ENCODE measurements at places on chromosomes 3 and 15. TPM values are rescaled to one million over a fixed set of nuclear protein-coding genes. Genes with fewer than 3 reads are reported as not detected.
A peak's percentile ranks its signal among the peaks of the same experiment; 100 is the strongest.

The CCDC191 gene
- 3.9 TPM for total RNA-seq

GRCh38 chr3:181752202-181752671, 40.5 kb downstream of the SOX2 start:
- no peak for DNase-seq

- no peak for DNase-seq
Observed at GRCh38 chr3:32820971-32821685, 3.3 kb downstream of the TRIM71 start.

GRCh38 chr3:70111411-70111810, 111.9 kb downstream of the SAMMSON start:
- DNase-seq = no peak

GRCh38 chr15:40843885-40844695, at the start of gene SPINT1:
TSS of gene SPINT1 (plus strand) at chr15:40844048. CDS start at chr15:40844555, 507 bp downstream.
- DNase-seq = peak; percentile 76

DNA sequence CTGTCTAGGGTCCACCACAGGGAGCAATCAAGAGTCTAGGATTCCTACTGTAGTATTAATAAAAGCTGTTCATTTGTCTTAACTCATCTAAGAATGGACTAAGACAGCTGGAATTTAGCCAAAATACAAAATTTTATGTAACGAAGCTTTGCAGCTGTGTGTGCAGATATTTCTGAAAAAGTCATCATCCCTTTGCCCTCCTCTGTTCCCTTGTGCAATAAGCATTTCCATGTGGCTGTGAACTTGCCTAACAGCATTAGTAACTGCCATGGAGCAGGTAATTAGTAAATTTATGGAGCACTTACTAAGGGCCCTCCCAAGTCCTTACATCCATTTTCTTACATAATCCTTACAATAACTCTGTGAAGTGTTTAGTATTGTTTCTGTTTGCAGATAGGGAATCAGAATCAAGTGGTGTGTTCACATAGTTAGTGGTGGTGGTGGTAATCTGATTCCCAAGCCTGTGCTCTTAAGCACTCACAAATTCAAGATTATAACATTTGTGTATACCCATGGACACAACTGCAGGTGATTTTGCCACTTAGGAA, 114.5 kb downstream of the RARB start:
- DNase-seq = no peak

- no peak for DNase-seq
Observed at GRCh38 chr3:23804441-23805209, 1.1 kb upstream of the UBE2E1 start.

GRCh38 chr3:17014284-17014683, 129.5 kb downstream of the PLCL2 start:
- no peak for DNase-seq

DNA sequence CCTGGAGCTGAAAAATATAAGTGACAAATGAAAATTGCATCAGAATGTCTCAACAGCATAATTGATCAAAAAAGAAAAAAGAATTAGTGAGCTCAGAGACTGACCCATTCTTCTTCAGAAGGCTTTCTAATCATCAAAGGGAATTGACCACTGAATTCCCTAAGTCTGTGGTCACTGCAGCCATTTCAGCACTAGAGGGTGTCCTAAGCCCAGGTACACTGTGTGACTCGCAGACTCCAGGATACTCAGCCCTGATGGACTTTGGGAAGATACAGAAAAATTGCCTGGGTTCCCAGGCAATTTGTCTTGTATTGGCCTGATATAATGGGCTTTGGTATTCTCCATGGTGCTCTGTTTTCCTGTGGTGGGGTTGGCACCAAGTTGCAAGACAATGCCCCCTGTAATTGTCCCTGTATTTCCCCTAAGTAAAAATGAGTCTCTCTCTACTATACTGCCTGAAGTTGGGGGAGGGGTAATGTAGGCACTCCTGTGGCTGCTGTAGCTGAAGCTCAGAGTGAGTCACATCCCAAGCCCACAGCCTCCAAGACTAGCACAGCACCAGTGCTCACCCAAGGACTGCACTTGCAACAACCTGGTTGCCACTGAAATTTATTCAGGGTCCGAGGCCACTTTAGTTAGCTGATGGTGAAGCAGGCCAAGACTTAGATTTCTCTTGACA, 256.0 kb upstream of the STAC start:
- DNase-seq = no peak

The GOLGA8O gene
- 0.23 TPM for total RNA-seq

The TRANK1 gene
- total RNA-seq = 2.5 TPM

- no peak for DNase-seq
Observed at GRCh38 chr3:13822871-13823585, 56.8 kb downstream of the WNT7A start.

- DNase-seq = no peak
Observed at GRCh38 chr3:75342425-75342824, 321.7 kb upstream of the FRG2C start.

Data from pancreas (tissue), 10 donors.